ENCODE measurements at places on chromosomes 12 and 14.

GRCh38 chr14:74401504-74402241 lies 24.3 kb downstream of the SYNDIG1L start:
- peak; percentile 29 for DNase-seq

DNA sequence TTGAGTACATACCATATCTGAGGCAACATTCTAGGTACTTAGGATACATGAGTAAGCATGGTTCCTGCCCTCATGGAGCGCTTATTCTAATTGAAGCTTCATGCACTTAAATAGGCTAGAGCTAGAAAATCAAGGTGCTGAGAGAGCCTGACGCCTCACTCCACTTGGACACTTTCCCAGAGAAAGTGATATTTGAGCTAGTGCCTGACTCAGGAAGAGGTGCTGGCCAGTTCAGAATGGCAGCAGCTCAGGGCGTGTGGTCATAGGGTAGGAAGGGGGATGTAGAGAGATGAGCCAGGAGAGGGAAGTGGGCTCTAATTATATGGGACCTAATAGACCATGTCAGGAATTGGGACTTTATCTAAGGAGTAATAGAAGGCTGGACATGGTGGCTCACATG lies 33.3 kb downstream of the TULP3 start:
- DNase-seq, result no peak

DNA sequence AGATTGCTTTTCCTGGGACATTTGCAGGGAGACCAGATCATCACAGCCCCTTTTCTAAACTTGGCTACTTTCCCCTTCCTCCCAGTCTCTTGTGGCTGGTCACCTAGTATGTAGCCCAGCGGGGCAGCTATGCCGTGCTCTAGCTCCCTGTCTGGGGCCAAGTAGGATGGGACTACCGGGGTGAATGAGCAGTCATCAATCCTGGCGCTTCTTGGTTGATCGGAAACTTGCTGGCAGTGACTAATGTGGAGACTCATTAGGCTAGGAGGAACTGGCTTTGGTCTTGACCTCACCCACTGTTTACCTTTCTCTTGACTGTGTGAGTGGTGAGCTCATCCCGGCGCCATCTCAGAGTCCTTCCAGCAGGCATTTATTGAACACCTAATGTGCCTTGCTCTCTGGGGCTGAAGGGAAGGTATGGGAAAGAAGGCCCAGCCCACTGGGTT lies 15.9 kb downstream of the PLEKHG3 start:
- DNase-seq, result no peak

- no peak for DNase-seq
Observed at GRCh38 chr14:67916430-67916829, 96.9 kb downstream of the RAD51B start.

DNA sequence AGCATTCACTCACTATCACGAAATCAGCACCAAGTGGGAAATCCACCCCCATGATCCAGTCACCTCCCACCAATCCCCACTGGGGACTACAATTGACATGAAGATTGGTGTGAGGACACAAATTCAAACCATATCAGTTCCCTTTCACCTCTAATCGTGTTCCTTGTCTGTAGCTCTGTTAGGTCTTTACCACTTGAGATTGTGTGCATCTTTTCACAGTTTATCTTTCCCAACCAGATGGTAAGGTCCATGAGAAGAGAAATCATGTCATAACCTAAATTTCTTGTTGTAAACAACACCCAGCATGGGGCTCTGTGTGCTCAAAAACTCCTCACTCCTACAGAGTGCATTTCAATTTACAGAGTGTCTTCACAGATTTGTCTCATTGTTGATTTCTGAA lies 27.1 kb upstream of the PCED1B start:
- DNase-seq, result no peak

- DNase-seq, result no peak
Observed at GRCh38 chr14:94960285-94961001, 190.5 kb upstream of the GSC start.

DNA sequence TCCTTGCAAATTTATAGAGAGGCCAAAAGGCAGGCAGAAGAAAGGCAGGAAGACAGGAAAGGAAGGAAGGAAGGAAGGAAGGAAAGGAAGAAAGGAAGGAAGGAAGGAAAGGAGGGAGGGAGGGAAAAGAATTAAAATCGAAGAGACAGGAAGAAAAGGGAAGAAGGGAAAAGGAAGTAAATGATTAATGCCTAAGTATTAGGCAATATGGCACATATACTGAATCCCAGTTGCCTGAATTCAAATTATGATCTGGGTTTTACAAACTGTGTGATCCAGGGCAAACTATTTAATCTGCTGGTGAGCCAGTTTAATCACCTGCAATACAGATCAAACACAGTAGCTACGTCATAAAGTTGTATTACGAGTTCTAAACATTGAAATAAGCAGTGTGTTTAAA lies 983.6 kb downstream of the FLRT2 start:
- no peak for DNase-seq

GRCh38 chr14:100117633-100118395 lies 41.6 kb downstream of the DEGS2 start:
- no peak for DNase-seq

DNA sequence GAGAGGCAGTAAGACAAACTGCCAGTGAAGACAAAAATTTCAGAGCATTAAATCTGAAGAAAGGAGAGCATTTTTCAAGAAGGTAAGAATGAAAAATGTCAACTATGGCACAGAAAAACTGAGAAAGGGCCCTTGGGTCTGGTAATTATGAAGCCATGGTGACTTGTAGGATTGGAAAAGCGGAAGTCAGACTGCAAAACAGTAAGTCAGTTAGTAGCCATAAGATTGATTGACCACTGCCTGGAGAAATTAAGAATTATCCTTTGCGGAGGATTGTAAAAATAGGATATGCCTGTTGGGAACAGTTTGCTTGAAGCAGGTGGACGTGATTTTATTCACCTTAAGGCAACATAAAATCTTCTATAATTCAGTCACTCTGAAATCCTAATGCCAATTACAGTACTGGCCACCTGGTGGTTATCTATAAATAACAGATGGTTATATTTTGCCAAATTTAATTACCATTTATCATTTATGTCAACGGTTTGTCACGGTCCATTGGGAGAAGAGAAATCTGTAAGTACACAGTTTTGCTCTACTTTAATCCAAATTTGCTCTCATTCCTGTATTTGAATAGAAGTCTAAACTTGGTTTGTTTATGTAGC lies 127.1 kb upstream of the CNTN1 start:
- DNase-seq, result no peak

DNA sequence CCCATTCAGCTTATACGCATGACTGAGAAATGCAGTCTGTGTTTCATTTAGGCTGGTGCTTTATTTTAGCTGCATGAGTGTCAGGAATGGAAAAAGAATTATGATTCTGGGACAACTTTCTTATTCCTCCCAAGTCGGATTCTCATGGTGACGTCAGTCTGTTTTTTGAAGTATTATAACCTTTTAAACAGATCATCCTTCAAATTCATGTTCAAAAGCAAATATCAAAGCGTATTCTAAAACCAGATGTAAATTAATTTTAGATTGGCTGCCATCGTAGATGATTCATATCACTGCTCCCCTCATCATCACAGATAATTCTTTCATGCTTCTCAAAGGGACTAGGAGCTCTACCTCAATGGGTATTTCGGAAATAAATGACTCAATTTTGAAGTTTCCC lies 15.0 kb downstream of the FNTB start:
- no peak for DNase-seq

DNA sequence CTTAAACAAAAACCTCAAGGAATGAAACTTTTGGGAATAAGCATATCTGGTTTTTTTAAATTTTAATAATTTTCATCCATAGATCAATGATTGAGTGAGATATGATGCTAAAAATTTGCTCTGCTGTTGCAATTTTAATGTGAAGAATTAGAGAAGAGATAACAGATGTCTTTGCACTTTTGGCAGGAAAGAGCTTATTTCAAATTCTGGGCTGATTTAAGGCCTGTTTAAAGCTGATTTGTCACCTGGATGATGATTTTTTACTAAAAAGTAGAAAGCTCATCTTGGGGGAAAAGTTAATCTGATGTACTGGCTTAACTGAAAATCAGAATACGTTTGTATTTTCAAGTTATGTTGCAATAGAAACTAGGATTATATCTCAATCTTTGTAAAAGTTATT lies 268.9 kb upstream of the NOVA1 start:
- DNase-seq, result no peak

DNA sequence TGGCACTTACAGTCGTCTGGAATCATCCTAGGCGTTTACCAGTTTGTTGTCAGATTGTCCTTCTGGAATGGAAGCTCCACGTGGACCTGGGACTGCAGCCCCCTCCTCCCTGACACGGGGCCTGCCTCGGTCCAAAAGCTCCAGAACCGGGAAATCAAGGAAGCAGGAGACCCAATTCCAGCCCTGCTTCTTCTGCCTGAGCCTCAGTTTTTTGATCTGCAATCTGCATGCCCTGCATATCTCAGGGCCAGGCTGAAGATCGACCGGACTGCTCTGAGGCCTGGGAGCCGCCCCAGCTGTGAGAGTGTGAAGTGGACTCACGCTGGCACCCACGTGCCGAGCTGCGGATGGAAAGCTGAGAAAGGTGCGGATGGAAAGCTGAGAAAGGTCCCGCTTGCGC lies 98.6 kb downstream of the SETD3 start:
- no peak for DNase-seq

GRCh38 chr14:68628605-68629310 lies 164.1 kb downstream of the ZFP36L1 start:
- DNase-seq, result no peak

DNA sequence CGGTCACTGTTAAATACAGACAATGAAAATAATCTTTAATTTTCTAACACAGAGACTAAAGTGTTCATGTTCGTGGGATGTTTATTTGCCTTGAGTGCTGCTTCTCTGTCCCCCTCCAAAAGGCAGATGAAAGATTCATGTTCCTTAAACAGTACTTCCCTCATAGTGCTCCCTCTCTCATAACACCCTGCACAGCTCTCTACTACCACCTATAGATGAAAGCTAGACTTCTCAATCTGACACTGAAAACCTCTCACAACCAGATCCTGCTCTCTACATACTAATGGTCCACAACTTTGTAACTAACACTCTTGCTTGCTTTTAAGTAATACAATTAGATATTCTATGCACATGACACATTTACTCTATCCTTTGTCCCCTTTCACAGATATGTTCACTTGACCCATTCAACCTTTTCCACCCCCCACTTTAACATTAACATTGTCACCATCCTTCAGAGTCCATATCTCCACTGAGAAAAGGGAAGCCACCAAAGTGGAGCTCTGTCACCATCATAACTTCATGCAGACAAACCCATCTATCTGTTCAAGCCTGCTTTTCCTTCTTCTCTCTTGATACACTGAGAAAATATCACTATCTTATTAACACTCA lies 266.4 kb upstream of the USP15 start:
- DNase-seq, result no peak

- DNase-seq, result no peak
Observed at GRCh38 chr12:128286970-128287369, 20.0 kb downstream of the TMEM132C start.

DNA sequence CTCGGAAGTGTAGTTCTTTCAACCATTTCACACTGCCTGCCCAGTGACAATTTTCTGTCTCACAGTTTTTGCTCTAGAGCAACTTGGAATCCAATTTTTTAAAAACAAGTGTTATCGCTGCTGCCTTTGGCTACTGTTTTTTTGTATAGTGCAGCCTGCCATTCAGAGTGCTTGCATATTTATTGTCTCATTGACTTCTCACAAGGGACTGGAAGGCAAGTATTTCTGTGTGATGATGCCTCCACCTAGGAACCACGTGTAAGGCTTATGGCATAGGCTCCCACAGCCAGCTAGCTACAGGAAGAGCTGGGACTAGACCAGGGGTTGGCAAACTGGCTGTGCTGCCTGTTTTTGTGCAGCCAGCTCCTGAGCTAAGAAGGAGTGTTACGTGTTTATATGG lies 903 bp downstream of the PARPBP start:
- DNase-seq, result no peak

DNA sequence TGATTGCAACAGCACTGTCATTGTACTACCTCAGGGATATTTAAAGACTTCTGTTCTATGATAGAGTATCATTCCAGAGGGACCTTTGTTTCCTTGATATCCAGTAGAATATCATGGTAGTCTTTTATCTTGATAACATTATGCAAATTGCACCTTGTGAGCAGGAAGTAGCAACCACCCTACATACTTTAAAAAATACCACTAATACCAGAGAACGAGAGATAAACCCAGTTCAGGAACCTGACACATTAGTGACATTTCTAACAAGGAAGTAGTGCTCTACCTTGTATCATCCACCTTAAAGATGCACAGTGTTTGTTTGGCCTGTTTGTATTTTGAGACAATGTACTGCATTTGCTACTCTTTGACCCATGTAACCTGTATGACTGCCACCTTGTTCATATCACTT lies 8.8 kb upstream of the MAP4K5 start:
- DNase-seq, result no peak

DNA sequence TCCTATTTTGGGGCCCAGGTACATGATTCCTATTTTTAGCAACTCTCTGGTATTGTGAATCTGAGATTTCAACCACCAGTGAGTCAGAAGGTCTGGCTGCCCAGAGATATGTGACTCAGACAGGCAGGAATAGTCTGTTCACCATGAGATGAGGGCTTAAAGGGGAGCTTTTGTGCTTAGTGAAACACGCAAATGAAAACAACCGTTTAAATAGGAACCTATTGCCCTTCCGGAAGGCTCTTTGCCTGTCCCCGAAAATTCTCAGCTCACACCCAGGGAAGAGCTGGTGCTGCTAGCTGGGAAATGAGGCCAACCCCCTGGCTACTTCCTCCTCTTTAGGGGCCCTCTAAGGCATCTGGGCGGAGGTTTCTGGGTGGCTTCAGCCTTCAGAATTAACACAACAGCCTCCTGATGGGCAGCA lies 283.6 kb downstream of the CACNA1C start:
- no peak for DNase-seq

GRCh38 chr14:105568859-105569766 lies 42.7 kb downstream of the TMEM121 start:
- no peak for DNase-seq

GRCh38 chr12:123731596-123731995 lies 19.4 kb downstream of the ATP6V0A2 start:
- no peak for DNase-seq

GRCh38 chr12:4407136-4407535 lies 27.6 kb upstream of the FGF23 start:
- no peak for DNase-seq

DNA sequence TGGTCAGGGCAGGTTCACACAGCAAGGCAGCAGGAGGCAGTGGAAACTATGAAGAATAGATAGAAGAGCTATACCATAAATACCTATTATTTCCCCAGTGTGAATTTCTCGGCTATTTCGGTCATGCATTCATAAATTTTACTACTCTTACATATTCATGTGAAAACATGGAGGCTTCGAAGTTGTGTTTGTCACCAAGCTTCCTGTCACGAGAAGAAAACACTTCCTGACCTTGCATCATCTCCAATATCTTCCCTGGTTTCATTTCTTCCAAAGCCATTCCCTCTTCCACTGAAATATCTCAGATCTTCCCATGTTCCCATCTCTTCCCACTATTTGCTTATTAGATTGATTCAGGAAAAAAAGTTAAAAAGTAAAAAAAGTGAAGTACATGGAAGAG lies 80.4 kb downstream of the CPNE8 start:
- no peak for DNase-seq

Measured in activated CD4-positive, alpha-beta T cell treated with anti-CD3 and anti-CD28 coated beads for 24 hours (primary cell).